ENCODE measurements at places on chromosomes 1 and 21.
A peak's percentile ranks its signal among the peaks of the same experiment; 100 is the strongest.

DNA sequence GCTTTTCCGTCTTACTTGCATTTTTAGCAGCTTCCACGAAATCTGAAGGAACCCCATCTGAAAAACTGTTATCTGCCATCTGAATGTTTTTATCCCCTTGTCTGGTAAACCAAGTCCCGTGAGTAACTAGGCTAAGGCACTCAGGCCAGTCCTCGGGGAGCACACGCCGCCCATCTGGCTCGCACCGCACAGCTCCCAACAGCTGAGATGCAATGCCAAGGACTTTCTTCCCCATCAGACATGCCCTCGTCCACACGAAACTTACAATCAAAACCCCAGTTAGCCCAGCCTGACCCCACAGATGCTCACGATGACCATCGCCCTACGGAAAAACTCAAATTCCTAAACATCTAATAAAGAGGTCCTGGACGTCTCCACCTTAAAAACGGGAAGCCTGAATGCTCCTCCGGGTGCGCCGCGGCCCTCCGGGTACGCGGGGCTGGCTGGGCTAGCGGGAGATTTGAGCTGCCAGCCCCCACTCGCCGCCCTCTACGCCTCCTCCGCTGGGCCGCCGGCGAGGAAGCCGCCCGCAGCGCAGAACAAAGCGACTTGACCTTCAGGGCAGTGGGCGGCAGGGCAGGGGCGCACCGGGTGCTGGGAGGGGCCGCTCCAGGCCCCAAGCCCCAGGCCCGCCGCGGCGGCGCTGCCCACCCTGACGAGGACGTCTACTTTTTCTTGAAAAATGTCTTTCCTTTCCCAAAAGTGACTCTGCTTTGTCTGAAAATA lies 36.6 kb downstream of the CD58 start:
- DNase-seq: no peak

DNA sequence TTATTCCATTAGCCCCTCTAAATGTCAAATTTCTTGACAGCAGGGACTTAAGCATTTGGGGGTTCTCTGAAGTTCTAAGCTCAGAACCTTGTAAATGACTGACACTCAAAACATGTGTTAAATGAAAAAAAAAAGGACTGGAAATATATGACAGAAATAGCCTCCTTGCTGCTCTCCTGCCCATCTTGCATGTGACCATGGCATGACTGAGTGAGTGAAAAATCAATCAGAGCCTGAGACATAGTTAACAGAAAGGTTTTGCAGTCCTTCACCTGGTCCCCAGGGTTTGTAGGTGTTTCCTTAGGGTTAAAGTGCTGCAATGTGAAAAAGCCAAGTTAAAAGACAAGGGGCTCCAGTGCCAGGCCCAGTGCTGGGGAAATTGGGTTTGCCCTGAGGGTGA lies 168.1 kb downstream of the ZBTB18 start:
- DNase-seq: no peak

- peak; percentile 3 for DNase-seq
These were observed 764.4 kb downstream of the ADGRL2 start for GRCh38 chr1:82565146-82565545.

DNA sequence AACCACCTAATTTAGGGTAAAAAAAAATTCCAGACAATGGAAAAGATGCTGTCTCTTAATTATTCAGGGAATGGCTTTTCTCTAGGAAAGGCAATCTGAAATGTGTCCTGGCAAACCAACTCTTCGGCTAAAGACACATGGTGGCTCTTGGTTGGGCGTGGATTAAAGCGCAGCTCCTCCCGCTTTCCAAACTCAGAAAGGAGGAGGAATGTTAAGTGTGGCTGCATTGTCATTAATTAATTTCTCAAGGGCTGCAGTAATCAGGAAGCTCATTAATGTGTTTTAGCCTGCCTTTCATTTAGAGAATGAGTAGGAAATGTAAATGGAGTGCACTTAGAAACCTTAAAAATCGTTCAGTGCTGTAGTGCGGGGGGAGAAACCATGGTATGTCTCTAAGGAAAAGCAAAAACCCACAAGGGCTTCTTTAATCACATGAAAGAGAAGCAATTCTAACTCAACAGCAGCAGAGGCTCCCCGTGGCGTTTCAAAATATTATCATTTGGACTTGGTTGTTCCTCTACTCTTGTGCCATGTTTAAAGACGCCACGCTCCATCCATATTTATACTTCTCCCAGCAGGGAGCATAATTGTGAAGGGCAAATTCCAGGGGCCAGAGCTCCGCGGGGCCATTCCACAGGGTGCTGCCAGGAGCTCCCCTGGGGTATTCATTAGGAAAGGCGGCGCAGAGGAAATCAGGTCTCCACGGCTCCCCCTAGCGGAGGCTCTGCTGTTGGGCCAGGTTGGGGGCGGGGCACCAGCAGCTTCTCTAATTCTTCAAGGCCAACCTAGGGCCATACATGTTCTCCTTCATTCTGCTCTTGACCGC lies 91.9 kb upstream of the SSX2IP start:
- peak; percentile 80 for DNase-seq

DNA sequence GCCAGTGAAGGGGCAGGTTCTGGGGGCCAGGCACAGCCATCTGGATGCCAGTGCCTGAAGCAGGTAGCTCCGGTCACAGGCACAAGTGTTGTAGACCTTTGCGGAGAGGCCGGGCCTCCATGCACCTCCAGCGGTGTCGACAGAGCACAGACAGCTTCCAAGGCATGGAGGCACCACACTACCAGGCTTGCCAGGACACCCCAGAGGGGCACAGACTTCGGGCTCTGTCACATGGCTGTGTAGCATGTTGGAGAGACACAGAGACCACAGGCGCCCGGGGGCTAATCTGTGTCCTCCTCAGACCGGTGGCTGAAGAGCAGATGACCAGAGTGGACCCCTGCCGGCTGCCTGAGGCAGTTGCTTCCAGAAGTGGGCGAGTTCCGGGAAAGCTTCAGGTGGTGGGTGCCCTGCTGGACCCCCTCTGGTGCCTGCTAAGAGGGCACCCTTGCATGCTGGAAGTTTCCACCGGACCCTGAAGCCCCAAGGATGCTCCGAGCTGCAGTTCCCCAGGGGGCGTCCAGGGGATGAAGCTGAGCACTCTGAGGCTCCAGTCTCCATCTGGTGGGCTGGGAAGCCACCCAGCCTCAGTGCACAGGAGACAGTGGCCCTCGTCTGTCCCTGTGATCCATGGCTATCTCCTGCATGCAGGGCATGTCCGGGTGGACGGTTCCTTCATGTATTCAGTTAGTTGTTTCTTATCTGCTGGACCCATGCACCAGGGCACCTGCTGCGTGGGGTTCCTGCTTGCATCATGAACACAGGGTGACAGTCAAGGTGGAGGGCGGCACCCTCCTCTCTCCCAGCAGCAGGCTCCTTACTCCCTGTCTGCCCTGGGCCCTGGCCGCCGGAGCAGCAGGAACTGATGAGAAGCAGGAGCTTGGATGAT lies 82.4 kb downstream of the OBSCN start:
- DNase-seq: no peak

DNA sequence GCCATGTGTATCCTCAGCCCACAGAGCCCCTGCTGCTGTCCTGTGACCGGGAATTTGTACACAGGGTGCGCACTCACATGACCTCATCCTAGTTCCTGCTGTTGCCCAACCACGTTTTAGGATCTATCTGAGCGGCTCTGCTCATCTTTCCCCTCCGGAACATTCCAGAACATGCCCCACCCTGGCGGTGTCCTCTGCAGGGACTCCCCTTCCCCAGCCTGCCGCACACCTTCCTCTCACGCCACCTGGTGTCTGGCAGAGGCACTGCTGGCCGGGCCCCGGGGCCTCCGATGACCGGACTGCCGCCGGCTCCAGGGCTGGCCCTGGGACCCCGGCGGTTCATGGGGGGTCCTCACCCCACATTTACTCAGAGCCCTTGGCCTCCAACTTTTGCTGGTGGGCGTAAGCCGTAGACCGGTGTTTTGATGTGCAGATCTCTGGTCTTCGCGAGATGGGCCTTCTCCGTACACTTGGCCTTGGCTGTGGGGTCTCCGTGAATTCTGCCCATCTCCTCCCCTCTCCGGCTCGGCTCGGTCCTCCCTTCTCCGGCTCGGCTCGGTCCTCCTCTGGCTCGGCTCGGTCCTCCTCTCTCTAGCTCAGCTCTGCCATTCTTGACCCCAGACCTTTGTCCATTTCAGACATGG lies 29.5 kb downstream of the ARHGEF16 start:
- peak; percentile 23 for DNase-seq

DNA sequence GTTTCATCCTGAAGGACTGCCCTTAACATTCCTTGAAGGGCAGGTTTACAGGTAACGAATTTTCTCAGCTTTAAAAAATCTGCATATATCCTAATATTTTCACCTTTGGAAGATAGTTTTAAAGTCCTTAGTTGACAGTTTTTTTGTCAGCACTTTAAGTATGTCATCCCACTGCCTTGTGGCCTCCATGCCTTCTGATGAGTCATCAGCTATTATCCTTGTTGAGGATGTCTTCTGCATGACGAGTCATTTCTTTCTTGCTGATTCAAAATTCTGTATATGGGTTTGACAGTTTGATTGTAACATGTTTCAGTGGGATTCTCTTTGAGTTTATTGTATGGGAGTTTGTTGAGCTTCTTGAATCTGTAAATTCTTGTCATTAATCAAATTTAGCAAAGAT lies 500.6 kb downstream of the DISC1 start:
- peak; percentile 36 for DNase-seq

GRCh38 chr21:38834725-38835124 lies 29.0 kb downstream of the ETS2 start:
- no peak for DNase-seq

DNA sequence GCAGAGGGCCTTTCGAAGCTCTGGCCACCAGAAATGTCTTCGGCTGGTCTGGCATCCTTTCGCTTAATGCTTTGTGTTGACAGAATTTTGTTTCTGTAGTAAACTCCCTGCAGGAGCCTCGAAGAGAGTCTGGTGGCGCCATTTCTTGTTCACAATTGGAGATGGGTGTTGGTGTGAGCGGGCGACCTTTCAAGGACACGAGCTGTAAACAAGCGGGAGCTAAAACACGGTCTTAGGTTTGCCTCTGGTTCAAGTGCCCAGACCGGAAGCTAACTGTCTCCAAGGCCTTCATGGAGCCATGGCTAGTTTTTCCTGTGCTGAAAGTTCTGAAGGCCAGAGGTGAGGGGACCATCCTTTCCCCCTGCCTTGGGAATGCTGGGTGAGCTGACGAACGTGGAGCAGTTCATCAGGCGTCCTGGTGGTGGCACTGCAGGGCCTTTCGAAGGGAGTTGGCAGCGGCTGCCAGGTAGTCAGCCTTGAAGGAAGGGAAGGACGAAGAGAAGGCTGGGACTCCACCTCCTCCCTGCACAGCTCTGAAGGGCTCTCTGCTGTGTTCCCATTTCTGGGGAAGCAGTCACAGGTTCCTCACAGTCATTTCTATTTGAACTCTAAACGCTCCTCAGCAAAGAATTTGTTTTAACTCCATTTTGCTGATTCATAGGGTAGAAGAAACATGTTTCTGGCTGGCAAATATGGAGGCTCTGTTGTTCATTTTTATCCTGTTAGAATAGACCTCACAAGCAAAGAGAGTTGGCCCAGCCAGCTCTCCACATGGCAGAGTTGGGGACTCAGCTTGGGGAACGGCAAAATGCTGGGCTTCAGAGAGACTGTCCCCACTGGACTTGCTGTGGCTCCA lies 35.2 kb downstream of the URB2 start:
- peak; percentile 70 for DNase-seq

DNA sequence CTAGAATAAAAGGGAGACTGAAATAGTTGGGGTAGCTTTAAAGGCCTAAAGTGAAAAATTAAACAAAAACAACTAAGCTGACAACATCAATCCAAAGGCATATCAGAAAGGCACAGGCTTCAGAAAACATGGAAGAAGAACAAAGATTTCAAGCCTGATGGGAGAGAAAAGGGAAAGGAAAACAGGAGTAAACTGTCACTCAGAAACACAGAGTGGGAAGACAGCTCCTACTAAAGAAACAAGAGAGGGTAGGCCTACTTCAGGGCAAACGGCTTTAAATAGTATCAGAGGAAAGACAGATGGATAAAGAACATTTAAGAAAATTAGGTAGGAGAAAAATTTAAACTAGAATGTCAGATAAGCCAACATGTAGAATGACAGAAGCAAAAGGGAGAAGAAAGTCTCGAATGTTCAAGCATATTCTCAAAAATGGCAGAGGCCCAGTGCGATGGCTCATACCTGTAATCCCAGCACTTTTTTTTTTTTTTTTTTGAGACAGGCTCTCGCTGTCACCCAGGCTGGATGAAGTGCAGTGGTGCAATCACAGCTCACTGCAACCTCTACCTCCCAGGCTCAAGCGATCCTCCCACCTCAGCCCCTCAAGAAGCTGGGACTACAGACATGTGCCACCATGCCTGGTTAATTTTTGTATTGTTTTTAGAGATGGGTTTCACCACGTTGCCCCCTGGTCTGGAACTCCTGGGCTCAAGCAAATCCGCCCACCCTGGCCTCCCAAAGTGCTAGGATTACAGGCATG lies 7.6 kb downstream of the EGLN1 start:
- no peak for DNase-seq

GRCh38 chr1:235783148-235783776 lies 83.4 kb downstream of the LYST start:
- peak; percentile 15 for DNase-seq

DNA sequence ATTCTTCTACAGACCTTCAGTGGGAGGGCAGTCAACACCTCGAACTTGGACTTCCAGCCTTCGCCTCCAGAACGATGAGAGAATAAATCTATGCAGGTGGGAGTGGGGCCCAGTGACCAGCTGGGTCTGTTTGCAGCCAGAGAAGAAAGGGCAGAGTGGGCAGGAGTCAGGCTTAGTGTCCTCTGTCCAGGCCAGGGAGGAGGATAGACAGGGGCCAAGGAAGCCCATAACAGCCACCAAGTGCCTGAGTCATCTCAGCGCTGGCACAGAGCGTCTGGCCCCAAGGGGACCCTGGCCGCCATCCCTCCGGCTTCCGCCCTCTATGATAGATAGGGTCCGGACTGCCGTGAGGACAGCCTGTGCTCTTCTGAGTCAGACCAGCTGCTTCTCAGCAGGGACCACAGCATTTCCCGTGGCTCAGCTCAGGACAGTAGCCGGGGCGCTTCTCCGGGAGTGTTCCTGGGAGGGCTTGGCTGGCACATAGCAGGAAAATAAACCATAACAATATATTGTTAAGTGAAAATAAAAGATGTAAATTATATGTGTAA lies 133.1 kb upstream of the C1orf174 start:
- no peak for DNase-seq

DNA sequence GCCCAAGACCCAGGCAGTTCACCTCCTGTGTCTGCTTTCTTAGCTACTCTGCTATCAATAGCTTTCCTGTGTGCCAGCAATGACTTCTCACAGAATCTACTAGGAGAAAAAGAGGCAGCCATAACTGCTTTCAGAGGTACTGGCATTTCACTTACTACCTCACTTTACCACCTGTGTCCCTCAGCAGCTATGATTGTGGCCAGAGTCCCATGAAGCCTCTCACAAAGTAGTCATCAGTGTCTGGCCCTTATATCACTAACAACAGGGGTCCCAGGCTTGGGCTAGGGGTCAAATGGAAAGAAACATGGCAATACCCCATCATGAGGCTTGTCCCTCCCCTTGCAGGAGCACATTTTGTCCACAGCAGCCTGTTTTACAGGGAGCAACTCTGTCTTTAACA lies 62.7 kb upstream of the EPS8L3 start:
- no peak for DNase-seq

DNA sequence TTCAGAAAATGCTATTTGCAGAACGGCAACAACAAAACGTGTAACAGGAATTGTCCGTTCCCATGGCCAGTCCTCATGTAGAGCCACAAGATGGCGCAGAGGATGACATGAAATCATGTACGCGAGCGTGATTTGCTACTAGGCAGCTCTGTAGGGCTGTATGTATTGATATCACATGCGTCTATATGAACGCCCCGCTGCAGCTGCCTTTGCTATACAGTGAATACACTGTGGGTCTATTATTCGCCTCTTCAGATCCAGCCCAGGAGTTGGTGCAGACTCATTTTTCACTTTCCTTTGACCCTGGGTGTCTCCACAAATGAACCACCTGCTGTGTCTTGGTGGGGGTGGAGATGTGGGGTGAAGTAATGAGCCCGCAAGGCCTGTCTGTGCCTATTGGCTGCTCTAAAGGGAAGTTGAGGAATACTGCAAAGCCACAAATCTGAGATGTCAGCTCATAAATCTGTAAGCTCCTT lies 361.5 kb downstream of the KIF26B start:
- DNase-seq: peak; percentile 46
